ENCODE measurements at places on chromosomes 5 and 9.

GRCh38 chr5:61311056-61311610, 20.9 kb upstream of the ZSWIM6 start:
- DNase-seq, result no peak

DNA sequence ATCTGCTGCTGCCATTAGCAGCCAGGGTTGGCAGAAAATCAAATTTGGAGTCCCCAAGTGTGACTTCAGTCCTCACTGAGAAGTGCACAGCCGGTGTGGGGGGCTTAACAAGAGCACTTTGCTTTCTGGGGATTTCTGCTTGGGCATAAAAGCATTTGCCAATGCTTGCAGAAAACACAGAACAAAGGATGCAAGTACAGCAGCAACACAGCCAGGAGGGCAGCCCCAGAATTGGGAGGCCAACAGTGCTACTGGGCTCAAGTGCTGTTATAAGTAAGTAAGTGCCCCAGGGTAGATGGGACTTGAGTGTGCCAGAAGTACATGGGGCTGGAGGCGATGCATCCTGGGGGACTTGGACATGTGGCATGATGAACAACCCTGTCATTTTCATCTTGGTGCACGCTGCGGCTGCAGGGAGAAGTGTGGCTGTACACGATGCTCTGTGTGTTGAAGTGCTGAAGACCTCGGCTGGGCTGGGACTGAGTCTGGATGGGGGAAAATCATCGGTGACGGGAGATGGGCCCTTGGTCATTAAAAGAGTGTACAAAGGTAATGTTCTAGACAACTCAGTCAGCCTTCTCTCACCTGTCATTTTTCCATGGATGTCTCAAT, 73.3 kb downstream of the GOLPH3 start:
- DNase-seq, result no peak

GRCh38 chr5:27010646-27011045, 27.7 kb downstream of the CDH9 start:
- DNase-seq, result no peak

- DNase-seq, result no peak
Measured at GRCh38 chr5:150556859-150557508, 49.1 kb downstream of the NDST1 start.

DNA sequence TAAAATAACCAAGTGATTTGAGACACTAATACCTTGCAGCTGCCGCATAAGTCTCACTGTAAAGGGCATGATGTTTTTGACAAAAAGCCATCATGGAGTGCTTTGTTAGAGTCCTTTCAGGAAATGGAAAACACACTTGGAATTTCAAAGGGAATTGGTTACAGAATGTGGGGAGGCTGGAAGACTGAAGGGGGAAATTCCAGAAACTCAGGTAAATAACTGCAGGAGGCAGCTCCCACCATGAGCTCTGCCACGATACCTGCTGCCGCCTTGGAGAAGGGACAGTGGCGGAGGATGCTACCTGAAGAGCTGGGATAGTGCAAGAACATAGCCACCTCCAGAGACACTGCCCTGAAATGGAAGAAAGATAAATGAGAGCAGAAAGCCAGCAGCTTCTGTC, 66.9 kb downstream of the PRKACG start:
- no peak for DNase-seq

DNA sequence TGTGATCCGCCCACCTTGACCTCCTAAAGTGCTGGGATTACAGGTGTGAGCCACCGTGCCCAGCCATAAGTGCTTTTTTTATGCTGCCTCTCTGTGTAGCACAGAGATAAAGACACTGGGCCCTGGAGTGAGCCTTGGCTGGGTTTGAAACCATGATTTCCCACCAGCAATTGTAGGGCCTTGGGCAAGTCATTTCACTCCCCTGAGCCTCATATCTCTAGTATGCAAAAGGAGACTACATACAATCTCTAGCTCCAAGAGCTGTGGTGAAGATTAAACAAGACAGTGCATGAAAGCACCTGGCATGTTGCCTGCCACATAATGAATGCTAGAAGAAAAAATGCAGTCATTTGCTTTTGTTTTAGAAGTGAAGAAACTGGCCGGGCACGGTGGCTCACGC, 3.9 kb downstream of the FABP6 start:
- peak; percentile 90 for DNase-seq

DNA sequence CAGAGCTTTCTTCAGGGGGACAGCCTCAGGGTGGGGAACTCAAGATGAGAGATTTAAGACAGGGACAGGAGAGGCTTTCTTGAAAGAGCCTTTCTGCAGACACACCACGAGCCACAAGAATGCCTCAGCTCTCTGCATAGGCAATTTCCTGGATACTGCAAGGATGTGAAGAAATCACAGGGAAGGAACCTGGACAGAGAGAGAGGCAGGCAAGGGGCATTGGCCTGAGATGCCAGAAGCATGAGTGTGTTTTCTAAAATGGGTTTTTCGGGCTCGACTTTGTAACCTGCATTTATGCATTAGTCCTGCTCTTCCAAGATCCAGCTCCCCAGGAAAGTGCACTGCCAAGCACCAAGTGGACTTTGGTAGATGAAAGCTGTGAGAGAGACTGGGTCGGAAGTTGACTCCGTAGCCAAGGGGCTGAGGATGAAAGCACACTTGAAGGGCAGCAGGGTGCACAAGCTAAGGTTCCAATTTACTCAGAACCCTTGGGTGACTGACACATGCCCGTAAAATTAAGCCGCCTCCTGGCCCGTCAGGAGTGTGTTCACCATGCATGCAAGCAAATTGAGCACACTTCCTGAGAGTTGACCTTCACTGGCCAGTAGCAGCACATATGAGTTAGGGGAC, 90.9 kb downstream of the CFAP90 start:
- DNase-seq, result no peak

- DNase-seq, result no peak
Measured at GRCh38 chr9:16526380-16526779, 344.1 kb downstream of the BNC2 start.

- DNase-seq, result no peak
Measured at GRCh38 chr5:121913418-121913817, 48.4 kb upstream of the SRFBP1 start.

DNA sequence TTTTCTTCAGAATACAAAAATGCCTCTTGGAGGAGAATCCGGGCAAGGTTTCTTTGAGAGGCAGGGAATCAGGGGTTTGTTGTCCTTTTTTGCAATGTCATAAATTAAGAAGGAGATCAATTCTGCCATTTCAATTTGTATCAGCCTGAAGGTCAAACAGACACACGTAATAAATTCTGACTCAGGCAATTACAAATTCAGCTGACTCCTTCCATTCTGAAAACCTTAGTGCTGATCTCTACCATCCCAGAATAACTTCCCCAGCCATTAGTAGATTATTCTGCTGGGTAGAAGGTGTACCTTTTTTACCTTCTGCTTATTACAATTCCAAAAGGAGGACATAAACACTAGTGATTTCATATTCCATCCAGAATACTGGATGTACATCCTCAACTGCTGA, 516.6 kb downstream of the AGTPBP1 start:
- no peak for DNase-seq

DNA sequence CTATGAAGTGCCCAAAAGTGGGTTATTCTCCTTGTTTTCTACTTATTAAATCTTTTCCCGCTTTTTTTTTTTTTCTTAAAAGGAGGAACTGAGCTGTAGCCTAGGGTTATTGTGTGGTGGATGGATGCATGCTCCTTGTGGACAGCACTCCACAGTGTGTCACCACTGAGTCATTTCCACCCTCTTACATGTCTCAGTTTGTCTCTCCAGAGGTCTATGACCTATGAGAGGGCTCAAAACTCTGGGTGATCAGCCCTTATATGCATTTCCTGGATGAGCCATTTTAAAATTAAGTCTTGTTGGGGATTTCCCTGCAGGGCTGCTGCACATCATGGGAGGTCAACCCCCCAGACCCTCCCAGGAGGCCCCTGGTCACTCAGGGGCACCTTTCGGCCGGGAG, 102.2 kb upstream of the MOCS2 start:
- no peak for DNase-seq
